Left kidney (tissue), 8 donors: ENCODE measurements at places on chromosomes 5 and 9. TPM values are rescaled to one million over a fixed set of nuclear protein-coding genes. Genes with fewer than 3 reads are reported as not detected.

MEF2C gene
- polyA plus RNA-seq: 42.4 TPM

CNTNAP3 gene
- polyA plus RNA-seq: 6.6 TPM

SPINK4 gene
- polyA plus RNA-seq: not detected

PTTG1 gene
- polyA plus RNA-seq: 87.8 TPM

DNA sequence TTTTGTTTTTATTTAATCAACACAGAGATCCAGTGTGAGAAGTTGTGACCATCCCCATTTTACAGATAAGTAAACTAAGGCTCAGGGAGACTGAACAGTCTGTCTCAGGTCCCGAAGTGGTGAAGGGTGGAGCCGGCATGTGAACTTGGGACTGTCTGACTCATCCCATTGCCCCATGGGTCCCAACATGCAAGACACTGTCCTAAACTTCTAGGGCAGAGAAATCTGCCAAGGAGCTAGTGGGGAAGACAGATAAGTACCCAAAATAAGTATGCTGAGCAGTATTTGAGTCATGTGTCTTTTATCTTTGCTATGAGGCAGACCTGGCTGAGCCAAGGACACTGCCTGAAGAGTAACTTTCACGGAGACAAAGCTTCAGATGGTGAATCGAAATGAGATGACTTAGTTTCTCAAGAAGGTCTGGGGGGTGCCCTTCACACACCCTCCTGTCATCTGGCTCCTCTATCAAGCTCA, 64.3 kb upstream of the SLC25A51 start:
- no peak for DNase-seq

GRCh38 chr9:125994066-125994943, 247.1 kb downstream of the PBX3 start:
- DNase-seq: no peak

- no peak for DNase-seq
Observed at GRCh38 chr5:77280036-77280435, 69.6 kb downstream of the PDE8B start.

- no peak for DNase-seq
Observed at GRCh38 chr5:16588434-16589214, 28.2 kb downstream of the RETREG1 start.

DNA sequence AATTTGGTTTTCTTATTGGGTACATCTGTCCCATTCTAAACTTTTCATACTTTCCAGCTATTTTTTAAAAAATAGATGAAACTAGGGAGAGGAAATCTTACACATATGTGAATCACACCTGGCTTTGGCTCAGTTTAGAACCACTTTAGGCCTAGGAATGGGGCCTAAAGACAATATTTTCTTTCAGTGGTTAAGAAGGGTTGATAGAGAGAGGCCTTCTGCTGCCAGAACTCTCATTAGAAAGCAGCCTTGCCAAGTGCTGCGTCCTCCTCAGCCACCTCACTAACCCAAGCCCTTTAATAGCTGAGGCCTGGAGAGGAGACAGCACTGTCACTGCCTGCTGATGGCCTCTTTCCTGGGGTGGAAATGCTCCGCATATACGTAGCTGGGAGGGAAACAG, 167.5 kb downstream of the SAXO1 start:
- DNase-seq: no peak

- DNase-seq: peak; percentile 53
Observed at GRCh38 chr5:149002053-149002452, 60.8 kb downstream of the SH3TC2 start.

GRCh38 chr5:109829331-109829730, 139.6 kb downstream of the MAN2A1 start:
- DNase-seq: no peak

GRCh38 chr5:42854795-42855194, 43.1 kb upstream of the SELENOP start:
- DNase-seq: no peak

- no peak for DNase-seq
Observed at GRCh38 chr5:142807372-142807911, 37.3 kb downstream of the ARHGAP26 start.
